ENCODE measurements at places on chromosomes 3 and 15.

GRCh38 chr3:114092151-114093015 is 35.8 kb downstream of the QTRT2 start:
- DNase-seq, result no peak

- no peak for DNase-seq
These were observed 6.0 kb downstream of the FAM43A start for GRCh38 chr3:194691481-194692283.

- no peak for DNase-seq
These were observed 192.0 kb upstream of the TPRG1 start for GRCh38 chr3:188979669-188980310.

GRCh38 chr3:60045686-60046085 is 995.9 kb upstream of the CFAP20DC start:
- no peak for DNase-seq

GRCh38 chr3:188283347-188283746 is 129.4 kb downstream of the LPP start:
- DNase-seq, result no peak

DNA sequence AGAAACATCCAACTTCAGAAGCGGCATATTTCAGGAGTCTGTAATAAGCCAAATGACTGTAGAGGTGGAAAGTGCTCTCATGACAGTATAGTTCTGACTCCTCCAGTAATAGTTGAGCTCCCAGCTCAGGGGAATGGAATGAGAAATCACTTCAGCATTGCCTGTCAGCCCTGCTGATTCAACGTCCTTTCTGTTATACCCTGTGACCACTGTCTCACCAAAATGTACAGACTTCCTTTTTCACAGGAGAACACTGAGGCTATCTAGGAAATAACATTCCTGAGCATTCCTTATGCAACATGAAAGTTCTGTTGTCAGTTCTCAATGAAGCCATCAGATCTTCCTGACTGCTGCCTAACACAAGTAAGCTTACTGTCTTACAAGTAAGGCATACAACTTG is 284.5 kb upstream of the MME start:
- DNase-seq, result no peak

- DNase-seq, result no peak
These were observed 93.5 kb downstream of the FMN1 start for GRCh38 chr15:33101036-33101435.

DNA sequence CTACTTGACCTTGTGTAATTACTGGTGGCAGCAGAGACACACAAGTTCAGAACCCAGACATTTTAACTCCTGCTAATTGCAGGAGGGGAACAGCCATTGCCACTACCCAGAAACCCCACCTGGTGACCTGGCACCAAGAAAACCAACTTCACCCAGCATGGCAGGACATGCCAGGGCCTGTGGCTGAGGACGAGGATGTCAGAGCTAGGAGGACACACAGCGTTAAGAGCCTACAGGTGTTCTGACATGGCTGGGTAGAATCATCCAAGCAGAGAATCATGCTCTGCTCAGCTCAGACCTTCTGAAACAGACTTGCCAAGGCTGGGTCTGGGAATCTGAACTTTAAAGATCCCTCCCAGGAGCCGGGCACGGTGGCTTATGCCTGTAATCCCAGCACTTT is 11.7 kb upstream of the SPATA12 start:
- no peak for DNase-seq

Measured in CD4-positive, alpha-beta T cell (primary cell).